ENCODE measurements at places on chromosomes 12 and 14.

DNA sequence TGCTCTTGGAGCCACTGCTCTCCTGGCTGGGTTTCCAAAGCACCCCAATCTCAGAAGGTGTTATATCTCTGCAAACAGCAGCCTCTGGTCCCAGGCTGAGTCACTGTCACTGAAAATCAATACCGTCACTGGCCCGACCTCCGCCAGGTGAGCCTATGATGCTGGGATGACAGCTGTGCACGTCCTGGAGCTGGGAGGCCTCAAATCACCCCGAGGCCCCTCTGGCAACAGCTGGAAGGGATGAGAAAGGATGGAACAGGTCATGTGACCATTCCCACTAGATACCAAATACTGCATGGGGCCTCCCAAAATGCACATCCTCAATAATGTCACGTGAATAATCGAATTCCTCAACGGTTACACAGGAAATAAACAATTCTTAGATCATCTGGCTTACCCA, 190.8 kb downstream of the TTC7B start:
- no peak for DNase-seq

GRCh38 chr14:99427632-99428300, 52.9 kb downstream of the SETD3 start:
- DNase-seq: no peak

GRCh38 chr12:11799502-11799873, 150.0 kb downstream of the ETV6 start:
- DNase-seq: no peak

DNA sequence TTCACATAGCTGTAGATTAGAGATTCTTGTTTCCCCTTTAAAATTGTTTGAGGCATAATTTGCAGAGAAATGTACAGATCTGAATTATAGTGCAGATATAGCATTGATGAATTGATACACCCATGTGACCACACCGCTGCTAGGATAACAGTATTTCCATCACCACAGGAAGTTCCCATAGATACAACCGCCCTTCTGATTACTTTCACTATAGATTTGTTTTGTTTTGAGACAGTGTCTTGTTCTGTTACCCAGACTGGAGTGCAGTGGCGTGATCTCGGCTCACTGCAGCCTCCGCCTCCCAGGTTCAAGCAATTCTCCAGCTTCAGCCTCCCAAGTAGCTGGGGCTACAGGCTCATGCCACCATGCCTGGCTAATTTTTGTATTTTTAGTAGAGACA, 8.8 kb upstream of the ASPG start:
- no peak for DNase-seq

DNA sequence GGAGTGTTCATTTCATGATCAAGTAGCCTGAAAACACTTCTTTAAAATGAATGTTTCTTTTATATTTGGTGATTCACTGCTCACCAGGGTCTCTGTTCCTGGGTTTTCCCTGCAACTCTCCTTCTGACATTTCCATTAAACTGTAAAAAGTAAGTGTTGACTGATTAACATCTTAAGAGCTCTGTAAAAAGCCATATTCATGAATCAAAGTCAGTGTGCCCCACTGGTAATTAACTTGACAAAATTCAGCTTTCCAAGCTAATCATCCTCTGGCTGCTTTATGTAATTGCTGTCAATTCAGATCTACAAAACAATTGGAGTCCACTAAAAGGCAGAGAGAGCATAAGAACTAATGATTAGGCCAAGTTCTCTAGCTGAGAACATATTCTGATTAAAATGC, 41.6 kb downstream of the CNTN1 start:
- DNase-seq: no peak

DNA sequence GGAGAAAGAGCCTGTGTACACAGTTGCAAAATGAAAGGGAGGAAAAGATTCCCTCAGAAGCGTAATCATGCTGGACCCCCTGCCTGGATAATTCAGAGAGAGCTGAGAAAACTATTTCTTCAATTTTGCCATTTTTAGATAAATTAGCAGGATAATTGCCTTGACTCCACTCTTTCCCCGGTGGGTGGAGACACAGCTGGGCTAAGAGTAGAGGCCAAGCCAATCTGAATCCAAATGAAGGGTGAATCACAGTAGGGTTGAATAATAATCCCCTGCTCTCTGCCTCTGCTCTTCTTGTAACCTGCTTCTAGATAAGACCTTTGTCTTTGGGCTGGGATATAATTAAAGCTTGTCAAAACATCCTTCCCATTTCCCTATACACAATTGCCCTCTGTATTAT, 150.1 kb downstream of the CAPZA3 start:
- DNase-seq: no peak

- no peak for DNase-seq
These were observed 120.1 kb upstream of the FZD10 start for GRCh38 chr12:130041983-130042812.

- DNase-seq: no peak
These were observed 38.0 kb downstream of the TMEM120B start for GRCh38 chr12:121750507-121750955.

DNA sequence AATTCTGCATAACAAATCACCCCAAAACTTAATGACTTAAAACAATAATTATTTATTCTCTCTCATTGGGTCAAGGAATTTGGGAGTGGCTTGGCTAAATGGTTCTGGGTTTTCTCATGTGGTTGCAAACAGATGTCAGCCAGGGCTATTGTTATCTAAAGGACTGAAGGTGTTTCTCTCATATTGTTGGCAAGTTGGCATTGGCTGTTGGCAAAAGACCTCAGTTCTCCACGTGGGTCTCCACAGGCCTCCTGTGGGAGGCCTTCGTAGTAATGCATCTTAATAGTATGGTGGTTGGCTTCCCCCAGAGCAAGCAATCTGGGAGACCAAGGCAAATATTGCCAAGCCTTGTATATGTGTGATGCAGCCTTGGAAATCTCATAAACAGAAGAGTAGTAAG, 14.4 kb downstream of the GALNT16 start:
- no peak for DNase-seq

DNA sequence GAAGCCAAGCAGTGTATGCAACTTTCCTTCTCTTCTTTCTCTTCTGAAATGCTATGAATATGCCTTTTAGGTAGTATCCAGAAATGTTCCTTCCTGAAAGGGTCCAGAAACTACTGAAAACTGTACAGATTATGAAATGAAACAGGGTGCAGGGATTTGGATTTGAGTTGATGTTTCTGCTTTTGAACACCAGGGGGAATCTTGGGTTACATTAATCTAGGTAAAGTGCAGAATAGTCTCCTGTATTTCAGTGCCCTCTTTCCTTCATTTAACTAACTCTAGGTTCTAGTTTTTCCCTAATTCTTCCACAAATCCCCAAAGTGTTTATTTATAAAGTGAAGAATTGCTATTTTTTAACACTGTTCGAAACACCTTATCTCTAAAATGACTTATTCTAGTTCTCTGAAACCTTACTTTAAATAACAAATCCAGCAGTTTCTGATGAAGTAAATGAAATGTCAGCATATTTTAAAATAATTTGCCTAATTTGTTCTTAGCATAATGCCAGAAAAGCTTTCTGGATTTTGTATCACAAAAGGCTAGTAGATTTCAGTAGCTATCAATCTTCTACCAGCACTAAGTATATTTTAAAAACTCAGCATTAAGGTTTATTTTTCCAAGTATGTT, 111.9 kb downstream of the LRRK2 start:
- DNase-seq: no peak

DNA sequence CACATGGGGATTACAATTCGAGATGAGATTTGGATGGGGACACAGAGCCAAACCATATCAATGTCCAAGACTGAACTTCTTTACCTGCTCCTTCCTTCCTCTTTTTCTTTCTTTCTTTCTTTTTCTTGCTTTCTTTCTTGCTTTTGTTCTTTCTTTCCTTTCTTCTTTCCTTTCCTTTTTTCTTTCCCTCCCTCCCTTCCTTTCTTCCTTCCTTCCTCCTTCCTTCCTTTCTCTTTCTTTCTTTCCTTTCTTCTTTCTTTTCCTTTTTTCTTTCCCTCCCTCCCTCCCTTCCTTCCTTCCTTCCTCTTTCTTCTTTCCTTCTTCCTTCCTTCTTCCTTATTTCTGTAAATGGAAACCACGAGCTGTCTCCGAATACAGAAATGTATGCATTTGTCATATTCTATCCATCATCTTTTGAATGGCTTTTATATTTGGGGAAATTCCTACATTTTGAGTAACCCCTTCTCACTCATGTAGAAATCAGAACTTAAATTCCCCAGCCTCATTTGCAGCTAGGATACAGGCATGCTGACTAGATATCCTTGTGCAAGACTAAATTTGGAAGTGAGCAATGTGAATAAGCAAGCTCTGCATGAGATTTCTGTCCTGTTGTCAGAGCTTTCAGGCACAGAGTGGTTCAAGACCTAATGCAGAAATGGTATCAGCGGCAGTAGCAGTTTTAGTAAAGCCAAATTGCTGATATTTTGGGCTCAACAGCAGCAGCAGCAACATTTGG, 11.5 kb downstream of the GPR33 start:
- DNase-seq: no peak

GRCh38 chr12:27802511-27802910, 22.5 kb upstream of the MANSC4 start:
- no peak for DNase-seq

- no peak for DNase-seq
These were observed 7.1 kb downstream of the EXOC5 start for GRCh38 chr14:57261604-57262003.

DNA sequence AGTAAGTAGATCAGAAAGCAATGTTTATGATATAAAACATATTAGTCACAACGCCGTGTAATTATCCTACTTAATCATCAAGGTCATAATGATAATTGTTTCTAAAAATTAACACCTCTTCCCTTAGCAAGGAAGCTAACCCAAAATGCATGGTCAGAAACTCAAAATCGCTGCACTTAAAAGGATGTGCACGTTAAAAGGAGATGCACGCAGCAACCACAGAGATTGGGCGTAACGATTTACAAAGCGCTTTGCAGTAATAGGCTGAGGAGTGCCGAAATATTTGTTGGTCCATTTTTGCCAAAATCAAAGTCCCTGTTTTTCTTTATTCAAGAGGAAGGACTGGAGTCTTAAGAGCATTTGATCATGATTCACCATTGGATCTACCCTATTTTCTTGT, 1077.2 kb downstream of the VRK1 start:
- no peak for DNase-seq

DNA sequence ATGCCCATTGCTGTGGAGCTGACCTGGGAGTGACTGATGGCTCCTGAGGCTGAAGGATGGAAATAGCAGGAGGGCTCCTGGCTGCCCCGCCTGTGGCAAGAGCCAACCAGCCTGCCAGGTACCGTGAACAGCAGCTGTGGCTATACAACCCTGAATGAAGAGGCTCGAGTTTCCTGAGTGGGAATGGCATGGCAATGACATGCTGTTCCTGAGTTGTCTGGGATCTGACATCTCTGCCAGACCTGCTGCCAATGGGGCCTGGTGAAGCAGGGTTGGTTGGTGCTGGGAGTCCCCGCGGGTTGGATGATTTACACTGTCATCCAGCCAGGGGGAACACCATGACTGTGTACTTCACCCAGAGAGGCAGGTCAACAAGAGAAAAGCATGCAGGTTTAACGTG, 31.8 kb upstream of the LRRC10 start:
- DNase-seq: no peak

DNA sequence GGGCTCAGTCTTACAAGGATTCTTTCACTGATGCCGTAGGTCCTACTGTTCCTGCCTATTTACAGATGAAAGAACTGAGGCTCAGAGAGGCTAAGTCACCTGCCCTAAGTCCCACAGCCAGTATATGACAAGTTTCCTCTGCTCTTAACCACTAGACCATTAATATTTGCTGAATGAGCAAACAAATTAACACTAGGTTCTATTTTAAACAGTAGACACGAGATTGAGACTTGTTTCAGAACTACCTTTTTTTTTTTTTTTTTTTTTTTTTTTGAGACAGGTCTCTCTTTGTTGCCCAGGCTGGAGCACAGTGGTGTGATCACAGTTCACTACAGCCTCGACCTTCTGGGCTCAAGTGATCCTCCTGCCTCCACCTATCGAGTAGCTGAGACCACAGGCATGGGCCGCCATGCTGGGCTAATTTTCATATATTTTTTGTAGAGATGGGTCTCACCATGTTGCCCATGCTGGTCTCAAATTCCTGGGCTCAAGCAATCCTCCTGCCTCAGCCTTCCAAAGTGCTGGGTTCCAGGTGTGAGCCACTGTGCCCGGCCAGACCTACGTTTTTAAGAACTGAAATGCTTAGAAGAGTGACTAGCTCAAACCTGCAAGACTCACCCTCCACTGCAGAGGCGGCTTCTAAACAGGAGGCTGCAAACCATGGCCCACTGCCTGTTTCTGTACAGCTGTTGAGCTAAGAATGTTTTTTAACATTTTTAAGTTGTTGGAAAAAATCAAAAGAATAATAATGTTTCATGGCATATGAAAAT, 12.9 kb downstream of the SYNE3 start:
- DNase-seq: no peak

DNA sequence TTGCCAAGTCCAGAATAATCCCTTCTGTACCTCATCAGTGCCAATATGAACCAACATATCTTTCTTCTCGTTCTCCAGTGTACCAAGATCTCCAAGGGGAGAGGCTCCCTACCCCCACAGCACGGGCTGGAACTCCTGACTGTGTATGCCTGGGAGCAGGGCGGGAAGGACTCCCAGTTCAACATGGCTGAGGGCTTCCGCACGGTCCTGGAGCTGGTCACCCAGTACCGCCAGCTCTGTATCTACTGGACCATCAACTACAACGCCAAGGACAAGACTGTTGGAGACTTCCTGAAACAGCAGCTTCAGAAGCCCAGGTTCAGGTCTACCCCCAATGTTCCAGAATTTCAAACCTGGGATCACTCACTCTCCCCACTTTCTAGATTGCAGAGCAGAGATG, 10.5 kb upstream of the OAS2 start:
- no peak for DNase-seq

- DNase-seq: no peak
These were observed 77.5 kb upstream of the KICS2 start for GRCh38 chr12:64299628-64300027.

DNA sequence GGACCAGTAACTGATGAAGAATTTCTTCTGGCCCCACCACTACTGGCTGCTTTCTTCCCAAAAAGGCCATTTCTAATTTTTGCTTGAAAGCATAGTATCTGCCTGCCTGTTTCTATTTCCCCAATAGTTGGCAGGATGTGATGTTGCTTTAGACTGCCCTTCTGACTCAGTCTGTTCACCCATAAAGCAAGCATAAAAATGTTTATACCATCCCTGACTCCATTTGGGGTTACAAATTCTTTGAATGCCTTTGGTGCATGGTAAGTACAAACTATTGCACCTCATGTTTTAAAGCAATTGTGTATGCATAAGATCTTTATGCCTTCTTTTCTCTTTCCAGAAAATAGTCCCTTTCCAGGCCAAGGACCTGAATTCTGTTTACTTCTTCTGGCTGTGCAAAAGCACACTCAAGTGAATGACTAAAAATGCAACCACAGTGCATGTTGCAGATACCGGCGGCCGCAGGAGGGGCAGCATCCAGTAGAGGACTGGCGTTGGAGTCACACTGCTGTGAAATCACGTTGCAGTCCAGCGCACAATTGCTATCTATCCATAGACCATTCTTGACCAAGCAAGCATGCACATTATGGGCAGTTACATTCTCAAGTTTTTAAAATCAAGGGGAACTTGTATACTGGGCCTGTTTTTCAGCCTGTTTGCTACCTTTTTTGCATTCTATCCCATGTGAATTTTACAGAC, 82.4 kb downstream of the SLC5A8 start:
- no peak for DNase-seq

GRCh38 chr12:99157946-99158345, 489.6 kb upstream of the GARIN6 start:
- no peak for DNase-seq
